Myocyte (in vitro differentiated cells): ENCODE measurements at places on chromosomes 11 and 22. TPM values are rescaled to one million over a fixed set of nuclear protein-coding genes. Genes with fewer than 3 reads are reported as not detected.
A peak's percentile ranks its signal among the peaks of the same experiment; 100 is the strongest.

- no peak for DNase-seq
These were observed 56.4 kb downstream of the IGLL1 start for GRCh38 chr22:23523713-23524112.

- DNase-seq = no peak
These were observed 24.0 kb upstream of the ELF5 start for GRCh38 chr11:34537636-34538035.

DNA sequence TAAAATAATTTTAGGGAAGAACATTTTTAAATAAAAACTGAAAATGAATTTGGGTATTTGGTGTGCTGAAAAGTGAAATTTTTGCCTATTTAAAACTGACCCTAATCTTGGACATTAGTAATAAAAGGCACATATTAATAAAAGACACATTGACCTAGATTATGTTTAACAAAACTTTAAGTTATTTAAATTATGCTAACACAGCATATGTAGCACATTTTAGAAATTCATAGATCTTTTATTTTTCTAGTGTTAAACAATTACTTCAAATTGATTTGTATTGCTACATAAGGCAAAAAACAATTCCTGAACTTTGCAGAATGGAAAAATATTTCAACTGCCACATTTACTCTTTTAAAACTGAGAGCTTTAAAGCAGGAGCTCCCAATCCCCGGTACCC is 10.6 kb downstream of the C11orf58 start:
- no peak for DNase-seq

DNA sequence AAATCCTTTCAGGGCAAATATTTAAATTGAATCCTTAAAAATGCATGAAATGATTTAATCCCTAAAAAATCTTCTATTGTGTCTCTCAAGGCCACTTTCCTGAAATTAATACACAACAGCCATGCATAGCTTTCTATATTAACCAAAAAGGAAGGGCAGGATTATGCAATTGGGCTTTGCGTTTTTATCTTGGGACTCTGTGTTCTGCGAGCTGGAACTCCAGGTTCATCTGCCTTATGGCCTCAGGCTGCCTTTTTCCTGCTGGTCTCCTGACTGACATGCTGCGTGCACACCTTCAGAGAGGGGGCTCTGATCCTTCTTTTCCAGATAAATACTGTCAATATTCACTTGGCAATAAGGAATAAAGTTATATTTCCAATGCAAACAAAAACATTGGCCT is 141.7 kb upstream of the GRIA4 start:
- no peak for DNase-seq

GRCh38 chr11:1054143-1055108 is 17.9 kb upstream of the MUC6 start:
- peak; percentile 70 for DNase-seq

TRIM49 gene
- not detected in 2 replicates for total RNA-seq

DNA sequence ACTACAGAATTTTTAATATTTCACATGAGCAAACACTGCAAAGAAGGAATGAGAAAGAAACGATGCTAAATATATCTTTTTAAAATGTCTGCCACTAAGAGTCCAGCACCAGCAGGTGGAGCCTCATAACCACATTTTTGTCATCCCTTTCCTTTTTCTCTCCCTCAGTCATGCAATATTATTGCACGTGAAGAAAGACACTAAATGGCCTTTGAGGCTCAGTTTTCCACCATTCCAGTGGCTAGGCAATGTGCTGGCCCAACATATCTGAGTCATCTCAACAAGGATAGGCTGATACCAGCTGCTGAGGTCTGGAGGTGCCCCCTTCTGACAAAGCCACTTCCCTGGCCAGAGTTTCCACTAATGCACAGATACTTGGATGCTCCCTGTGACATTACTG is 1.8 kb downstream of the ALKBH8 start:
- peak; percentile 77 for DNase-seq

KCNE3 gene
- 0.52 and 0.70 TPM in 2 replicates for total RNA-seq

- DNase-seq = no peak
These were observed 54.9 kb downstream of the ENDOD1 start for GRCh38 chr11:95144313-95145235.

DNA sequence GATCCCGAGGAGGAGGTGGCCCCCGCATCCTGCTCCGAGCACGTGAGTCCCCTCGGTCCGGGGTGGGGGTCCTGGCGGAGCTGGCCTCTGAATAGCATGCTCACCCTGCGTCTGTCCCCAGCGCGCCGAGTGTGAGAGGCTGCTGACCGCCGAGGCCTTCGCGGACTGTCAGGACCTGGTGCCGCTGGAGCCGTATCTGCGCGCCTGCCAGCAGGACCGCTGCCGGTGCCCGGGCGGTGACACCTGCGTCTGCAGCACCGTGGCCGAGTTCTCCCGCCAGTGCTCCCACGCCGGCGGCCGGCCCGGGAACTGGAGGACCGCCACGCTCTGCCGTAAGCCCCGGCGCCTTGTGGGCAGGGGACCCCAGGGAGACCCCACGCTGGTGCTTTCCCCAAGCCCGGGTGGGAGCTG is 3.5 kb downstream of the MUC2 start:
- DNase-seq = no peak

CD3G gene
- not detected in 2 replicates for total RNA-seq

AKIP1 gene
- total RNA-seq = 95.3 and 95.5 TPM in 2 replicates

GPR83 gene
- 0.05 TPM in 1 of 2 replicates, not detected in the other for total RNA-seq

- DNase-seq = peak; percentile 7
These were observed 5.0 kb upstream of the MTNR1B start for GRCh38 chr11:92964471-92964870.

GRCh38 chr11:116935089-116935488 is 97.7 kb upstream of the APOA1 start:
- no peak for DNase-seq

GRCh38 chr22:17243524-17243923 is 24.3 kb upstream of the ADA2 start:
- peak; percentile 79 for DNase-seq

SOX6 gene
- 0.05 and 1.1 TPM in 2 replicates for total RNA-seq

MUC5AC gene
- not detected in 2 replicates for total RNA-seq

DNA sequence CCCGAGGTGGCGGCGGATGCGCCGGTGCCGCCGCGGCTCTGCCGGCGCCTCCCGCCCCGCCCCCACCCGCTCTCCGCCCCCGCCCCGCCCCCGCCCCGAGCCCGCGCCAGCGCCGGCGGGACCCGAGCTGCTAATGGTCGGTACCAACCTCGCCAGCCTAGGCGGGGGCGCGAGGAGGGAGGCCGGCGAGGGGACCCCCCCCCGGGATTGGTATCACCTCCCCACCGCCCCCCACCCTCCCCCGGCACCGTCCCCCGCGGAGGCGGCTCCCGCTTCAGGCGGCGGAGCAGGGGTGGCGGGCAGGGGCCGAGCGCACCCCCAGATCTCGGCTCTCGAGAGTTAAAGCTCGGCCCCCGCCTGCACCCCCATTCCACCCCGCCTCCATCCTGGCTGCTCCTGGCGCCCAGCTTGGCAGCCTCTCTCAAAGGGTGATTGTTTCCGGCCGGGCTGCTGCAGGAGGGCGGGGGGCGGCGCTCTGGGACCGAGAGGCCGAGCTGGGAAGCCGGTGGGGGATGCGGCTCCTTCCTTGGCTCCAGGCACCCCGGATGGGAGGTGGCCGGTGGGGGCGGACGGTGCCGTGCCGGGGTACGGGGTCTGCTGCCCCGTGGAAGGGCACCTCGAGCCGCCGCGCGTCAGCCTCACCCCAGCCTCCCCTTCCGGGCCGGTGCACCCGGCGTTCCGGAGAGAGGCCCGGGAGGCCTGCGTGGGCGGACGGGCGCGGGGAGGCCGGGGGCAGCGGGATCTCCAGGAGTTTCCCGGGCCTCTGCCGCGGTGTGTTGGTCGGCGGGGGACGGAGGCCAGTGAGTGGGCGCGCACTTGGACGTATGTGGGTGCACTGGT is at the start of gene B3GAT1:
TSS of gene B3GAT1 (minus strand) at position 40 of the 840 bp plus-strand sequence. CDS start 24,583 bp downstream, outside the sequence.
- no peak for DNase-seq

DNA sequence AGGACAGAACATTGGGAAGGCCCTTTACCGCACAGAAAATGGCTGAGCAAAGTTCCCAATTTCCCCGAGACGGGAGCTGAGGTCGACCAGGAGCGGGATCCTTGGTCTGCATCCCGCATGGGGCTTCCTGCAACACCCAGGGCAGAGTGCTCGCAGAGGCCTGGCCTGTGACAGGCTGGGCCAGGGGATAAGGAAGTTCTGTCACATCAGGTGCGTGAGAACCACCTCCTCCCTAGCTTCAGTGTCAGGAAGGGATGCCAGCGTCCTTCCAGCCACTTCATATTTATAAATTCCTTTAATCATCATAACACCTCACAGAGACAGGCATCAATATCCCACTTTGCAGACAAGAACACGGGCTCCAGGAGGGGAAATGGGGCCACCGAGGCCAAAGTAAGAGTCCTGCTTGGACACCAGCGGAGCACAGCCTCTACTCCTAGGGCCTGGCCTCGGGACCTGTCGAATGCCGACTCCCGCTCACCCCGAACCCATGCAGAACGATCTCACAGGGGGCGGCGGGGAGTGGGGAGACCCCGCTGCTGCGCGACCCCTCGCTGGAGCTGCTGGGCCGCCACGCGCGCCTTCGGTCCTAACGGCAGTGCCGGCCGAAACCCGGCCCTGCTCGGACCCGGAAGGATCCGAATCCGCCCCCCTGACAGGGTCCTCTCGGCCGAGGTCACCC is 532 bp downstream of the BET1L start:
- no peak for DNase-seq

- no peak for DNase-seq
These were observed 698.4 kb downstream of the TBC1D22A start for GRCh38 chr22:47460861-47461260.

DNA sequence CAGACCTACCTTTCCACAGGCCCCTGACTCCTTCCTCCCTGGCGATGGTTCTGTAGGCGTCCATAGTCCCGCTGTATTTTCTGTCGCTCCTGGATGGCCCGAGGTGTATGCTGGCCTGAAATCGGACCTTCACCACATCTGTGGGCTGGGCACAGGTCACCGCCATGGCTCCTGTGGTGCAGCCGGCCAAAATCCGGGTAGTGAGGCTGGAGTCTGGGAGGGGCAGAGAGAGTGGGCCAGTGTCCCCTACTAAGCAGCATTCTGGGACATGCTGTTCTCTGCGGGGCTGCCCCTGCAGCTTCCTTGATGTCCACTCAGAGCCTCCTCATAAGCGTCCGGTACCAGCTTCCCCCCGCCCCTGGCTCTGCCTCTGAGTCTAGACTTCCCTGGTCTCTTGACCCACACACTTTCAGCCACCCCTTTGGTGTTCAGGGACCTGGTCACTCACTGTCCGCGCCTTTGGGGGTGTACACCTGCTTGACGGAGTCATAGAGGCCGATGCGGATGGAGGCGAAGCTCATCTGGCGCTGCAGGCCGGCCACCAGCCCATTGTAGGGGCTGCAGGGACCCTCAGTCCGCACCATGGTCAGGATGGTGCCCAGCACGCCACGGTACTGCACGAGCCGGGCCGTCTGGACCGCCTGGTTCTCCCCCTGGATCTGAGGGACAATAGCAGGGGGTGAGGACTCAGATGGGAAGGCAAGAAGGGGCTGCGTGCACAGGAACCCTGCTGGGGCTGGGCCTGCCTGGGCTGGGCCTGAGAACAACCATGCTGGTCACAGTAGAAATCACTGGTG is 3.0 kb downstream of the UCP3 start:
- no peak for DNase-seq

GRCh38 chr11:128361451-128362020 is 225.8 kb downstream of the ETS1 start:
- DNase-seq = peak; percentile 20

OR52I2 gene
- total RNA-seq = not detected in 2 replicates

PTPRCAP gene
- 0.88 and 0.94 TPM in 2 replicates for total RNA-seq

FGF4 gene
- total RNA-seq = not detected in 2 replicates

GRCh38 chr11:100294748-100295147 is 392.3 kb upstream of the ARHGAP42 start:
- no peak for DNase-seq

OR5D16 gene
- not detected in 2 replicates for total RNA-seq

VSIG10L2 gene
- not detected in 2 replicates for total RNA-seq

DNA sequence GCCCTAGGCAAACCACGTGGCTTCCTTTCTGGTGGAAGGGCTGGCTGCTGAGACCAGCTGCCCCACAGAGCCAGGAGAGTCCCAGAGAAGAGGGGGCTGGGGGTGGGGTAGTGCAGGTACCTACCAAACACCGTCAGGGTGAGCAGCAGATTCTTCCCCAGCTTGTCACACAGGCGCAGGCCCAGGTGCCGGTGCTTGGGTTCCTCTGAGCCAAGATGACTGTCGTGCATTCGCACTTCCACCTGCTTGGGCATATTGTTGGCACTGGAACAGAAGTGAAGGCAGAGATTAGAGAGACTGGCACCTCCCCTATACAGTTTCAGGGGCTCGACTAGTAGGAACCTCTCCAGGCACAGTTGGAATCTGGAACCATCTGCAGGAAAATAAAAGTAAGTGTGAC is 102.1 kb downstream of the SLC1A2 start:
- no peak for DNase-seq

OR10G8 gene
- not detected in 2 replicates for total RNA-seq

DNA sequence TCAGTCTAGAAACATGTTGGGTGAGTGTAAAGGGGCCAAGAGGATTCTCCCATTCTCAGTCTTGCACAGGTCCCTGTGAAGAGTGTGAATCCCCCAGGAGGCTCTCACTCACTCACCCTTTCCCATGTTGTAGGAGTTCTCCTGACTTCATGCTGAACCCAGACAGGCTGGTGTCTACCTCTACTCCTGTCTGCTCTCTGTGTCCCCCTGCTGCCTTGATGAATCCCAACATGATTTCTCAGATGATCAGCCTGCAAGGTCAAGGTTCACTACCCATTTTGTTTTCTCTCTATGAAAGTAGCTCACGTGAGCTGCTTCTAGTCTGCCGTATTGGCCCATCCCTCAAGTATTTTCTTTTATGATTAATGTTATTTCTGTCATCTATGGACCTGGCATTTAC is 500.6 kb downstream of the ETS1 start:
- no peak for DNase-seq

DNA sequence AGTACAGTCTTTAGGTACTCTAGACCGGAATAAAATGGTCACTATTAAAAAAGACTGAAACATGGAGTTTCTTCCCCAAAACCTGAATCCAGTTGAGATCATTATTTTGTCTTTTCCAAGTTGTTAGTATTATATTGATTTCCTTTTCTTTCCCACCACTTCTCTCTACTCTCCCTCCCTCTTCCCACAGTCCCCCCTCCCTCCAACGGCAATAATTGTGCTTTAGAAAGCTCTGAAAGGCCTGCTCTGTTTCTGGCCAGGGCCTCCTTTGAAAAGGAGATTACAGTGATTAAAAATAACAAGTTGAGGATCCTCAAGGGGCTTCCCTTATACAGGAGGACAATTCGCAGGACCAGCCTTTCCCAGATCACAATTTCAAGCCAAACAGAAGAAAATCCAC is 3.5 kb downstream of the SPON1 start:
- no peak for DNase-seq

DNA sequence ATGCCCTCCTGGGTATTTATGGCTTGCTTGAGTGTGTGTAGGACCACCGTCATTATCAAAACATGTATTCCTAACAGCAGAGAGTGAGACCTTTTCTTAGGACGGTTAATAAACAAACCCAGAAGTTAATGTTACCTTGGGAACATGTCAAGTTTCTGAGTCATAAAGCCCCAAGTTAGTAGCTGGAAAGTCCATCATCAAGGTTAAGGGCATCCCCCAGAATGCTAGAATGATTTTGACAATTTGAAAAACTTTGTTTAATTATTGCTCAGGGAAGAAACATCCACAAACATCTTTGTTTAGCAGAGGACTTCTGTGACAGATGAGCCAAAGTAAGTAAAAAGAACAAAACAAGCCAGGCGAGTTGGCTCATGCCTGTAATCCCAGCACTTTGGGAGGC is 20.0 kb downstream of the CAVIN3 start:
- no peak for DNase-seq
